ENCODE measurements at places on chromosomes 2 and 18.

- no peak for DNase-seq
Observed at GRCh38 chr18:65592435-65592834, 158.4 kb upstream of the CDH7 start.

- no peak for DNase-seq
Observed at GRCh38 chr2:204274429-204274828, 270.8 kb upstream of the PARD3B start.

DNA sequence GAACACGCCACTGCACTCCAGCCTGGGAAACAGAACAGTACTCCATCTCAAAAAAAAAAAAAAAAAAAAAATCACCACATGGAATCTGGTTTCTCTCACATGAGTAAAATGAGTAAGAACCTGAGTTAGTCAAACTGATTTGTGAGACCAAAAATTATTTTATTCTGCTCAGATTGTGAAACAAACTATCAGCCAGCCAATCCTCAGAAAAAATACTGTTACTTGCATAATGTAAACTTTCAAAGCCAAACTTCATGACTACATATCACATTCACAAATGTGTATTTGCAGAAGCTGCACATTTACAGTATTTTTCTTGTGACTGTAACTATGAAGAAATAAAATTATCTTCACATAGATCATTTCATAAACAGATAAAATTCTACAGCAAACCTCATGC, 23.2 kb downstream of the SUMO1 start:
- no peak for DNase-seq

DNA sequence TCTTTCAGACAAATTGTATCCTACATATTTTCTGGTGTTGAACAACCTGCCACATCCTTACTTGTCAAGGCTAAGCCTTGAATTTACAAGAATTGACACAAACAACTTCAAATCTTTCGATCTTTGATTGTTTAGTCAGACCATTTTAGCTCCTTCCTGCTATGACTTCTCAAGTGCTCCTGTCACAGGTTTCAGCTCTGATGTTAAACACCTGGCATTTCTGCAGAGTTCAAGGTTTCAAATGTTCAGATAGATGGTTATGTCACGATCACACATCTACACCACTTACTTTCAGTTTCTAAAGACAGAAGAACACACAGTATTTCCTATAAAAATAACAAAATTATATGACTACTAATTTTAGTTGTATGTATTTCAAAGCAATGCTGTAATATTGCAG, 84.0 kb downstream of the RND3 start:
- no peak for DNase-seq

DNA sequence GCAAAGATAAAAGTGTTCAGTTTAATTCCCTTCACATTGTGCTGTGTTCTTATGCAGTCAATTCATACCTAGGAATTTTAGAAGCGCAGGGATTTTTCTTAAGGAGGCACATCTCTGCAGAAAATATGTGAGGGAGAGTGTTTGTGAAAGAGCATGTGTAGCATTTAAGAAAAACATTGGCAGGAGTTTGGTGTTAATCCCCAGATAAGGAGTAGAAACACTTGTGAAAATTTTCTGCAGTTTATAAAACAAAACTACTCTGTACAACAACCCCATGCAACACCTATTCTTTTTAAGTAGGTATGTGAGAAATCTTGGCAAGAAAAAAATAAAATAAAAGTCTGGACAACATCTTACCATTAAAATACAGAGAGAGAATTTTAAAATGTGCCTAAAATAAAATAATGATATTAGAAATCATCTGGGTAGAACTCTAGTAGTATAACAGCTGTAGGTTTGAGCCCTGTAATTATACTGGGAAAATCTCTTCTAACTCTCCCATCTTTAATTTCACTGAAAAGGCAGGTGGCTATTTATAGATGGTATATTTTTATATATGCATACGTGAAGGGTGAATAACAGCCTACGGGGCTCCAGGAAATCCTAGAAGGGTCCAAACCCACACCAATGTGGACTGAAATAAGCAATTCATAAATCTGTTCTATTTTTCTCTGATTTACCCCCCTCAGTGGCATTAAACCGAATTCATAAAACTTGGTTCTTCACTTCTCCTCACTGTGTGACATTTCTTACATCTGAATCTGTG, 6.6 kb downstream of the FZD7 start:
- no peak for DNase-seq

- no peak for DNase-seq
Observed at GRCh38 chr2:213171147-213171546, 19.7 kb upstream of the IKZF2 start.

DNA sequence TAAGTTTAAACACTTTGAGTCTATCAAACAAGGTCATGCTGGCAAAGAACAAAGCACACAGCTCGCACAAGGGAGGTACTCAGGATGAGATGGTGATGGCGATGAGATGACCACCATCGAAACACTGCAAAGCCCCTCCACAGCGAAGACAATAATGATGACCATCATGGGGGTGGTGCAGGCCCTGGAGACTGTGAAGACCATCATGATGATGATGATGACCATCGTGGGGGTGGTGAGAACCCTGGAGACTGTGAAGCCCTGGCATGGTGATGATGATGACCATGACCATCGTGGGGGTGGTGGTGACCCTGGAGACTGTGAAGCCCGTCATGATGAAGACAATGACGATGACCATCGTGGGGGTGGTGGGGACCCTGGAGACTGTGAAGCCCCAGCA, 81.6 kb upstream of the SALL3 start:
- DNase-seq = no peak

GRCh38 chr2:98396745-98397355, 47.8 kb upstream of the INPP4A start:
- DNase-seq = no peak

GRCh38 chr2:63665091-63665490, 76.3 kb downstream of the MDH1 start:
- no peak for DNase-seq

- no peak for DNase-seq
Observed at GRCh38 chr2:205612636-205613035, 69.7 kb upstream of the NRP2 start.

DNA sequence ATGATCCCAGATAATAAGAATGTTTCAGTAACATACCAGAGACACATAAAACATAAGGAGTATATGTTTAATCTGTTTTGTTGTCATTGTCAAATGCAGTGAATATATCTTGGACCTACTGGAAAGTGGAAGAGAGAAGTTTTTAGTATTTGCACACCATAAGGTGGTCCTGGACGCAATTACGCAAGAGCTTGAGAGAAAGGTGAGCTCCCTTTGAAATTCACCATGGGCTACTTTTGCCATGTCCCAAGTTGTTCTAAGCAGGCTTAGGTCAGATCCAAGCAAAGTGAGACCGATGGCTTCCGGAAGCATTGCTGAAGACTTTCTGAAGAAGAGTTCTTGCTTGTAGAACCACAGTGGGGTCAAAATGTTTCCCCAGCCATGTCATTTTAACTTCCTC, 30.8 kb upstream of the RPL37A start:
- no peak for DNase-seq

DNA sequence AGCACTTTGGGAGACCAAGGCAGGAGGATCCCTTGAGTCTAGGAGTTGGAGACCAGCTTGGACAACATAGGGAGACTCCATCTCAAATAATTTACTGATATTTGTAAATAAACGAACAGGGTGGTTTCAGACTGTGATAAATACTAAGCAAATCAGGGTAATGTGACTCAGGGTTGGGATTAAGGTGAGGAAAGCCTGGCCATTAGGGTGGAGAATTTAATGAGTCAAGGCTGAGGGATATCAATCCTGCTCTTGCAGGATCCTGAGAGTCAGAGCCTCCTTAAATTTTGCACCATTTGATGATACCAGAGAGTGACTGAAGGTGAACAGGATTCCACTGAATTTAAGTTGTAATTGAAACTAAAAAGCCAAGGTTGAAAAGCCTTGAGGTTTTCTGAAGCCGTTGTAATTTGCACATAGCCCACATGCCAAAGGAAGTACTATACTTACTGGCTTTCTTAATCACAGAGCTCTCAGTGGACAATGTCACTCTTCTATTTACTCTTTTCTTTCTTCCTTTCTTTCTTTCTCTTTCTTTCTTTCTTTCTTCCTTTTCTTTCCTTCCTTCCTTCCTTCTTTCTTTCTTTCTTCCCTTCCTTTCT, 28.6 kb upstream of the AP1S3 start:
- DNase-seq = no peak

GRCh38 chr2:160298960-160299359, 98.9 kb upstream of the ITGB6 start:
- DNase-seq = no peak

GRCh38 chr2:58157754-58158153, 83.4 kb downstream of the FANCL start:
- no peak for DNase-seq

- no peak for DNase-seq
Observed at GRCh38 chr2:157900684-157901083, 24.6 kb upstream of the ACVR1 start.

GRCh38 chr2:239369631-239370161, 31.1 kb downstream of the HDAC4 start:
- peak; percentile 58 for DNase-seq

DNA sequence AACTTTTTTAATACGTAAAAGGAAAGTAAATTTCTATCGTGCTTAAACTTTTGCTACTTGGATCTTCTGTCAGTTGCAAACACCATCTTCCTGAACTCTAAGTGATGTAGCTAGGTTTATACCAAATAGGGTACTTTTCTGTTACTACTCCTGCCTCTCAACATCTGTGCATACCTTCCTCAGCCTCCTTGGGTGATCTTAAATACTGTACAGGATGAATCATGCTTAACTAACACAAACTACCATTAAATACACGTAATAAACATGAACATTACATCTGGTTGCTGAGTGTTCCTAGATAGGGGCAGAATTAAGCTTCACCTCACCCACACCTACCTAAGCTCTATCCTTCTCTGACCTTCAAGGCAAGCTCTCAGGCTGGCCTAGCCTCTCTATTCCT, 398.0 kb downstream of the TXNL1 start:
- no peak for DNase-seq

GRCh38 chr2:146031158-146031557, 1511.2 kb upstream of the ZEB2 start:
- DNase-seq = no peak

DNA sequence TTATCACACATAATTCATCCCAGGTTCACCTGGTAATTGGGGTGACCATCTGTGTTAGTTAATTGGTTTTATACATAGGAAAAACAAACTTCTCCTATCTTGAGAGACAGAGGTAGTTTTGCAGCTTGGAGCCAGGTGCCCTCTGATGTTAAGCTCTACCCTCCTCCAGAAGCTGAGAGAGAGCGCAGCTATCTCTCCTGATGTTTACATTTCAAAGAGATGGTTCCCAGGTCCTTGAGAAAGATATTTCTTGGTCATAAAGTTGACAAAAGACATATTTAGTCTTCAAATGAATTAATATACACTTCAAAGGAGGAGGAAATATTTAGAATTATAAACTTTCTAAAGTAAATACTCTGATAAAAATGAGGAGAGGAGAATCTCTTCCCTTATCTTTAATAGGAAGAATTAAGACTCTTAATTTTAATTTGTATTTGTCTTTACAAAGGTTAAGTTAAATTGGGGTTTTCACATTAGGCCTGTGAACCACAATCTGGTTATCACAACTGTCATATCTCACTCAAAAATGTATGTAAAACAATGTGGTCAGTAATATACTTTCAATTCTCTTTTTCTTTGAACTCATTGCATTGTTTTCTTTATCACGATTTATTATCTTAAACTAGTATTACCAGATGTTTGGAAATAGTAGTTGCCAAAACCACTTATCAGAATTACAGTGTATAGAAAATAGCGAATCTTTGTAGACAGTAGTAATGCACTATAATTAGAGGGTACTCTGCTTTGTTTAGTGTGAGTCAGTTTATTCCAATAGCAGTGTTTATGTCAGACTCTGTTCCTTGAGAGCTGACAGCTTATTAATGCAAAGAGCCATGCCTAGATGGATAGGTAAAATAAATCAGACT, 26.8 kb downstream of the SERPINB4 start:
- DNase-seq = no peak

DNA sequence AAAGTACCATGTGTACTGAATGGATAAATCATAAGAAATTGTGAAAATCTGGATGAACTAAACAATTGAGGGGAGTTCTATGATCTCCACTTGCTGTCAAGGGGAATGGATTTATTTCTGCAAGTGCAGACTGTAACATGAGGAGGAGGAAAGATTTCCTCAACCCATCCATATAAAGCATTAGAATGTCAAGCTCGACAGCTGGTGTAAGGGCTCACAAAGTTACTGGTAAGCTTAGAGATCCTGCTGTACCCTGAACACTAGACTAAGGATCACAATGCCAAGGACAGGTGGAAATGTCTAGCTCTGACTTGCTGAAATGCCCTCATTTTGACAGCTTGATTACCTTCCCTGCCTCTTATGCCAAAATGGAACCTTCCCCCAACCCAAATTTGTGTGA, 125.3 kb downstream of the TCF4 start:
- DNase-seq = no peak

DNA sequence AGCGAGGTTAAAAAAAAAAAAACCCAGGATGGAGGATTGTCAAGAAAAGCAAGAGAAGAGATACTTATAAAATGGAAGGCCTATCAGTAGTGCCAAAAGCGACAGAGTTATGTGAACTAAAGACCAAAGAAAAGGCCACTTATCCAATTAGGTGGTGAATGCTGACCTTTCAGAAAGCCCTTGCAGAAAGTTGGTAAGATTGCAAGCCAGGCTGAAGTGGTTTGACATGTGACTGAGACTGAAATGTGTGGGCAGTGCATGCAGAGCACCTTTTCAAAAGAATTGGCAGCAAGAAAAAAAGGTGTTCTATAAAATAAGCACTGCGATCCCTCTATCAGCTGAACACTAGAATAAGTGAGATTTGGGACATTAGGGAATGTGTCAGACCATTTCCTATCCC, 379.4 kb upstream of the FAM98A start:
- DNase-seq = no peak

GRCh38 chr2:208565690-208566416, 159.3 kb downstream of the PTH2R start:
- DNase-seq = no peak

DNA sequence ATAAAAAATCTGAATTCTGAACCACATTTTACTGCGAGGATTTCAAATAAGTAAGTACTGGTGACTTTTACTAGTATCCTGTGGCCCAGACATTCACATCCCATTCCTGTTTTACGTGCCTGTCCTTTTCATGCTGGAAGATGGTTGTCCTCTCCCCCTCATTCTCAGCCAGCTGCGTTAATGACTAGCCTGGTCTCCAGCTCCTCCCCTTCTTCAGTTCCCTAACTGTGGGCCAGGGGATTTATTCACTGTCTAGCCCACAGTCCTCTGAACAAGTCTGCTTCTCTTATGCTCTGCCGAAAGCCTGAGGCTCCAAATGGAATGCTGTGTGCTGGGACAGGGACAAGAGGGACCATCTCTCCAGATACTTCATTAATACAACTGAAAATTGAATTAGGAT, 373.9 kb downstream of the PTPRM start:
- DNase-seq = no peak

GRCh38 chr2:127648321-127648720, 2.4 kb downstream of the GPR17 start:
- DNase-seq = no peak
